Liver (tissue), 10 donors: ENCODE measurements at places on chromosomes 7 and 10.

DNA sequence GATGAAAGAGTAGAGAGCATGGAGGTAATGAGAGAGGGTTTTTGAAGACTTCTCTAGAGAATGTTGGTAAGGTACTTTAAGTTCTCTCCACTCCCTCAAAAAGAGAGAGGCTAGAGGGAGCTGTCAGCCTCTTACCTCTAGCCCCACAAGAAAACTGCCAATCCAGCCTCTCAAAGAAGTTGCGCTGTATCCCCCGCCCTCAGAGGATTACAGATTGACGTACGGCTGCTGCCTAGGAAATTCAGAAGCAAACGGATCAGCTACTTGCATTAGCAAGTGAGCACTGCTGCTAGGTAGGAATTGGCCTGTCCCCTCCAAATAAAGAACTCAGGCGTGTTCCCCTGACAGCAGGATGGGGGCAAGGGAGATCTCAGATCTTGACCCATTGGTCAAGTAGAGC is 34.2 kb downstream of the TYW1B start:
- H3K4me3 ChIP-seq: no peak overlapping the region
- no peaks in the 10 kb centered on the region for H3K4me1 ChIP-seq
- DNase-seq: no peak

DNA sequence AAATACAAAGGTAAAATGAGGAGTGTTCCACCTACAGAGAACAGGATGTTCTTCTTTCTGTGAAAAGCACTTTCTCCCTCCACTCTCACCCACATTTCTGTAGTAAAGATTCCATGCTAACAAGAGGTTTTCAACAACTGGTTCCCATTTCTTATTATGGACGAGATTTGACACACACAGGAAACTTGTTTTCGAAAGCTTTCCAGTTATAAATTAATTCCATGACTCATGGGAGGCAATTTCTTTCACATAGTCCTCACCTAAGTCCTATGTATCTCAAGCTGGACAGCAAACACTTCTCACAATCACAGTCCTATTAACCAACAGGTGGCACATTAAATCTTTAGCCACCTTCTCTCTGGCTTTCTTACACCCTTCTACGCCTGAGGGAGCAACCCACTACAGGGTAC is 24.5 kb downstream of the RAPGEF5 start:
- no peaks in the 10 kb centered on the region for H3K27me3 ChIP-seq
- peaks cover 1% of the 10 kb centered on the region for H3K4me1 ChIP-seq

DNA sequence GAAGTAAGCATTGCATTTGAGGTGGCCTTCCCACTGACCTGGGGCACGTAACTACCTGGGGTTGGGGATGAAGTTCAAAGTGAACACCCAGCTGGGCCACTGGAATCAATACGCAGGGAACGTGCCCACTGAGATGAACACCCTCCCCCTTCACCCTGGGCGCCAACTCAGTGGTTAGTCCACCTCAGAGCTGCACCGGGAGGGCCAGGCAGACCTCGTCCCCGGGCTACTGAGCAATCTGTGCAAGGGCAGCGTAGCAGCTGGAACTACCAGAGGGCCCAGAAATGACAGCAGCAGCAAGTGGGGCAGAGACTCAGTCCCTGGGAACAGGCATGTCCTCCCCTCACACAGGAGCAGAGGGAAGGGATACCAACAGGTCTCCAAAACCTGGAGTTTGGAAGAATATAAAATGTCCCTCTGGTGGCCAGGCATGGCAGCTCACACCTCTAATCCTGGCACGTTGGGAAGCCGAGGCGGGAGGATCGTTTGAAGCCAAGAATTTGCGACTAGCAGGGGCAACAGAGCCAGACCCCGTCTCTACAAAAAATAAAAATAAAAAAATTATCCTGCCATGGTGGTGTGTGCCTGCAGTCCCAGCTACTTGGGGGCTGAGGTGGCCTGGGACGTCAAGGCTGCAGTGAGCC is 143.9 kb downstream of the SH3PXD2A start:
- H3K4me1 ChIP-seq: no peaks in the 10 kb centered on the region
- no peaks in the 10 kb centered on the region for H3K27me3 ChIP-seq

GRCh38 chr10:48944171-48944570 is 4.5 kb upstream of the LRRC18 start:
- no peaks in the 10 kb centered on the region for H3K36me3 ChIP-seq
- H3K27ac ChIP-seq: no peak overlapping the region
- no peaks in the 10 kb centered on the region for H3K27me3 ChIP-seq
- no peaks in the 10 kb centered on the region for H3K4me1 ChIP-seq

DNA sequence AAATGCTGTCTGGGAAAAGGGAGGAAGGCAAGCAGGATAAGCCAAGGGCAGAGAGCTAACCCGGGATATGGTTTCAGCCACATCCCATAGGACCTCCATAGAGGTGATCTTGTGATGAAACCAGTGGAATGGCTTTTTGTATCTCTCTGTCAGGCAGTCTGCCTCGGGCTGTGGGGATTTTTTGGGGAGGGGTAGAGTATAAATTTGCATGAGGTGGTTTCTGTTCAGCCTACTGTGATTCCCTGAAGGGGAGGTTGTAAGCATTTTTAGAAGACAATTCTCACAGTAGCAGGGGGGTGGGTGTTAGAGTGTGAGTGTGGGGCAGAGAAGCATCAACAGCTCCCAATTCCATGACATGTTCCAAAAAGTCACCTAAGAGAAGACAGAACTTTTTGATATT is 11.8 kb downstream of the OR9A2 start:
- no peak for DNase-seq
- no peak overlapping the region for H3K27ac ChIP-seq
- H3K27me3 ChIP-seq: no peaks in the 10 kb centered on the region
- no peak overlapping the region for H3K4me3 ChIP-seq
- no peaks in the 10 kb centered on the region for H3K36me3 ChIP-seq
